T follicular helper cell (primary cell): ENCODE measurements at places on chromosomes 7 and 10.

GRCh38 chr7:110534241-110534931, 556.5 kb upstream of the LRRN3 start:
- DNase-seq, result no peak

- no peak for DNase-seq
Observed at GRCh38 chr7:150842716-150843115, 9.6 kb upstream of the AOC1 start.

GRCh38 chr7:158689488-158689887, 15.1 kb downstream of the NCAPG2 start:
- DNase-seq, result no peak

DNA sequence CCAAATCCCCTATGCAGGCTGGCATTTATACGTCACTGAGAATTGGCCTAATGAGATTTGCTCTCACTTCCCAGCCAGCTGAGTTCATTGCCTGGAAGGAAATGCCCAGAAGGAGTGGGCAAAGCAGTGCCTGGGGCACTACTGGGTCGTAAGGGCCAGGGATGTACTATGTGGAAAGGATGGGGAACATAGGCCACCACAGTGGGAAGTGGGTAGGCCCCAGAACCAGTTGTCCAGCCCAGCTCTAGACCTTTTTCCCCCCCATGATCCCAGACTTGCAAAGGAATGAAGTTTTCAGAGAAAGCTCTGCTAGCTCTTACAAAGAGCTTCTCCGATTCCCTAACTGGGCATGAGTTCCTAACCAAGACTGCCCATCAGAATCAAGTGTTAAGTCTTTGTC, 13.9 kb downstream of the TRPV5 start:
- no peak for DNase-seq

DNA sequence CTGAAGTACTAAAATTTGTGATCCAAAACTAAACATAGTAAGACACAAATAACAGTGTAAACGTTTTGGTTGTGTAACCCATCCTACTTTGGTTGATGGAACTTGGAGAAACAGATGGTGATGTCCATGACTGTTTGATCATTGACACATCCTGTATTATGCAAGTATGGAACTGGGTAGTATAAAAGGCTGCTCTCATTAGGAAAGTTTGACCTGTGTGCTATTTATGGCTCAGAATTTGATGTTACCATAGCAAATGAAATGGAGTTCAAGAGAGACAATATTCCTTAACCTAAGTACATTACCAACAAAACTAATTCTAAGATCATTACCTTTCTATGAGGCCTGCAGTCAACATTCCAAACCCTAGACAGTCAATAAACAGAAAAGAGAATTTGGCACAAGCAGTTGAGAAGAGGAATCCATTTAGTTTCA, 39.9 kb downstream of the DKK1 start:
- no peak for DNase-seq

DNA sequence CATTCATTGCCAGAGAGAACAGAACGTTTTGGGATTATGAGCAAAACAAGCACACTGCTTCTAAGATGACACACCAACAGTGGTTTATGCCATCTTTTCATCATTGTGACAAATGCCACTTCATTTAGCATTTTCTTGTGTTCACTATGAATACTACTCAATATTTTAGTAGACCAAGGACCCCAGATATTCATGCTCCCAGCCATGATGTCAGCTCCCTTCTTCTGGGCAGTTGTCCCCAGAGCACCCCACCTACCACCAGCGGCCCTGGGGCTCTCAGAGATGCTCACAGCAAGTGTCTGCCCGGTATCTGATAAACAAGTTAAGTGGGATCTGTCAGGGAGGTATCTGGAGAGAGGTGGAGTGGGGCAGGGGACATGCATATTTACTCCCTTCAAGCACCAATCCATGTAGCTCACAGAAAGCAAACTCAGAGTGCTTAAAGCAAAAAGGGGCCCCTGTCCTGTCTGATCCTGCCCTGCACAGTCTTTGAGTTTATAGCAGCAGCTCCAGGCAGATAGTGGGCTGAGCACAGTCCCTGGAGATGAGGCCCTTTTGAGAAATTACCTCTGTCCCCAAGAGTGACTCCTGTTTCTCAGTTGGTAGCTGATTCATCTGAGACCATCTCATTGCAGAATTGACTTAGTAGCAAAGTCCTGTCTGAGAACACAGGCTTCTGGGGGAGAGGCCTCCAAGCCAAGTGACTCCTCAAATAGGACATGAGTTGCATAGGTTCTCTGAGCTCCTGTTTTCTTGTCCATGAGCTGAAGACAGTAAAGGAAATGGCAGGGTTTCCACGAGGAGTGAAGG, 281.8 kb upstream of the KLF6 start:
- DNase-seq, result no peak

DNA sequence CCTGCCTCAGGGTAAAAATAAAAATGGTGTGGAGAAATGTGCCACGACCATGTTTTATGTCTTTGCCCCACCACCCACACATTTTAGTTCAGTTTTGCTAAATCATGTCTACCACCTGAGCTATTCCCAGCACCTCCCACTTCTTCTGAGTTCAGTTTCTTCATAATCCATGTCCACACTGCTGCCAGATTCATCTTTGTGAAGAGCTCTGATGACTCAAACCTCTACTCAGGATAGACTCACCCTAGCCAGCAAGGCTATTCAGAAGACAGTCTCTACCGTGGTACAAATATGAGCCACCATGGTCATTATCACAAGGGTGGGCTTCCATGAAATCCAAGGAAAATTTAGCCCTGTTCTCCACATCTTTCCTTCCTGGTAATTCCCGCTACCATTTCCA, 231.1 kb upstream of the PRKCQ start:
- no peak for DNase-seq

- no peak for DNase-seq
Observed at GRCh38 chr10:29256586-29256985, 32.3 kb upstream of the LYZL1 start.

DNA sequence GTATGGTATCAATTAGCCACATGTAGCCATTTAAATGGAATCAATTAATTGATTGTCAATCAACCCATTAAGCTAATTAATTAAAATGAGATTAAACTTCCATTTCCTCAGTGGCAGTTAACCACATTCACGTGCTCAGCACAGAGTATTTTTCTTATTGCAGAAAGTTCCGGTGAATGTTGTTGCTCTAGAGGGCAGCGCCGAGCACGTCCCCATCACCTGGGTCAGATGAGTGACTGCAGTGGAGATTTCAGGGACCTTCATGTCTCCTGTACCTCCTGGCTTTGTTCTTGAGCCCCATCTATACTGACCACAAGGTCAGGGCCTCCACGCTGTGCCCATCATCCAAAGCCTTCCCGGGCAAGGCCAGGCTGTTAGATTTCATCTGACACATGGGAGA, 168.8 kb upstream of the MKI67 start:
- DNase-seq, result no peak

- no peak for DNase-seq
Observed at GRCh38 chr10:119238577-119238976, 31.2 kb downstream of the GRK5 start.

GRCh38 chr10:48364659-48365405, 58.4 kb downstream of the MAPK8 start:
- DNase-seq, result no peak

DNA sequence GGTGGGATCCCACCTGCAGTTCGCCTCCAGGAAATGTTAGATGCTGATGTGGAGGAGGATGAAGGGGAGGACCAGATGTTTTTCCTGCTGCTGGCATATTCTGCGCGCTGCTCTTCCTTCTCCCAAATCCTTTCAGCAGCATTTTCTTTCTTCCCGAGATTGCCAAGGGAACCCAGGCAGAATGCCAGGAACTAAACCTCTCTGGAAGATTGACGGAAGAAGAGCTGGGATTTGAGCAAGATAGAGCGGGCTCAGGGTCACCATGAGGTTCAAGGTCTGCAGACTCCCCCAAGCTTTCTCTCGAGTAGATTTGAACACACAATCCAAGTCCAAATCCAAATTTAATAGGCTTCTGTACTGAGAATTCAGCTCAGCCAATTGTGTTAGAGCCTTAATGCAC, 345.2 kb upstream of the C7orf33 start:
- no peak for DNase-seq

GRCh38 chr7:42573881-42574672, 337.1 kb upstream of the GLI3 start:
- DNase-seq, result no peak
